ENCODE measurements at places on chromosomes 1 and 21.

DNA sequence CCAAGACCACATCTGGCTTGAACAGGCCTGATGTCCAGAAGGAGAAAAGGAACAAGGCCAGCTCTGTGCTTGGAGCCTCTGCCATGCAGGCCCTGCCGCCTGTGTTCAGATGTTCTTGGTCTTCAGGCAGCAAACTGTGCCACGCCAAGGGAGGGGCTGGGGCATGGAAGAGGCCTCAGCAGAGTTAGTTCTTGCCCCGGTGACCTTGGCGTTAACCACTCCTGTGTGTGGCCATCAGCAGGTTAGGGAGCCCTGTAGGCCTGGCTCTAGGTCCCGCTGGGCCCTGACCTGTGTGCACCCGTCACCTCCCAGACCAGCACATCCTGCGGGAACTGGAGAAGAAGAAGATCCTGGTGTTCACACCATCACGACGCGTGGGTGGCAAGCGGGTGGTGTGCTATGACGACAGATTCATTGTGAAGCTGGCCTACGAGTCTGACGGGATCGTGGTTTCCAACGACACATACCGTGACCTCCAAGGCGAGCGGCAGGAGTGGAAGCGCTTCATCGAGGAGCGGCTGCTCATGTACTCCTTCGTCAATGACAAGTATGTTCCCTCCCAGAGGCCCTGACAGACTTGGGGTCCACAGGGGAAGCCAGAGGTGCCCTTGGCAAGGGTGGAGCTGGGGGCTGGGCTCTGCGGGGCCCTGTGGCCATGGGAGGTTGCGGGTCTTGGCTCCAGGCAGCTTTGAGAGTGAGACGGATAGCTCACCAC, 7.1 kb downstream of the ZC3H12A start:
- H3K27me3 ChIP-seq, result no peaks in the 10 kb centered on the region
- H3K36me3 ChIP-seq, result peaks cover 15% of the 10 kb centered on the region
- H3K4me1 ChIP-seq, result peaks cover 50% of the 10 kb centered on the region
- no peak overlapping the region for H3K4me3 ChIP-seq
- H3K27ac ChIP-seq, result no peak overlapping the region
- no peak for DNase-seq

DNA sequence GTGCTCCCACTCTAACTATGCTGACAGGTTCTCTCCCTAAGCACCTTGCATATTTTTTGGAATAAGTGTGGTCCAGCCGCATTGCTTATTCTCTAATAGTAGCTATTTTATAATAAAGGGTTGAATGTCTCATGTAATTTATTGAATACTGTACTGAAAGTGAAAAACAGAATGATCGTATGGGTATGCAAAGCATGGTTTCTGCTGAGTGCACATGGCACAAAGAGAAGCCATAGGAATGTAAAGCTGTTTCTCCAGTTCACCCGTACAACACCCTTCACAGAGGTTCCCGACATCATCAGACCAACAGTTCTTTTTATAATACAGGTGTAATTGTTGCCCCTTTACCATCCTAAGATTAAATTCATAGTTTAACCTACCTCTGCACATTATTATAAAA, 8.9 kb upstream of the HAO2 start:
- peaks cover 16% of the 10 kb centered on the region for H3K27me3 ChIP-seq
- no peak for DNase-seq
- H3K27ac ChIP-seq, result no peak overlapping the region
- no peak overlapping the region for H3K4me3 ChIP-seq
- no peaks in the 10 kb centered on the region for H3K36me3 ChIP-seq
- H3K4me1 ChIP-seq, result no peaks in the 10 kb centered on the region

DNA sequence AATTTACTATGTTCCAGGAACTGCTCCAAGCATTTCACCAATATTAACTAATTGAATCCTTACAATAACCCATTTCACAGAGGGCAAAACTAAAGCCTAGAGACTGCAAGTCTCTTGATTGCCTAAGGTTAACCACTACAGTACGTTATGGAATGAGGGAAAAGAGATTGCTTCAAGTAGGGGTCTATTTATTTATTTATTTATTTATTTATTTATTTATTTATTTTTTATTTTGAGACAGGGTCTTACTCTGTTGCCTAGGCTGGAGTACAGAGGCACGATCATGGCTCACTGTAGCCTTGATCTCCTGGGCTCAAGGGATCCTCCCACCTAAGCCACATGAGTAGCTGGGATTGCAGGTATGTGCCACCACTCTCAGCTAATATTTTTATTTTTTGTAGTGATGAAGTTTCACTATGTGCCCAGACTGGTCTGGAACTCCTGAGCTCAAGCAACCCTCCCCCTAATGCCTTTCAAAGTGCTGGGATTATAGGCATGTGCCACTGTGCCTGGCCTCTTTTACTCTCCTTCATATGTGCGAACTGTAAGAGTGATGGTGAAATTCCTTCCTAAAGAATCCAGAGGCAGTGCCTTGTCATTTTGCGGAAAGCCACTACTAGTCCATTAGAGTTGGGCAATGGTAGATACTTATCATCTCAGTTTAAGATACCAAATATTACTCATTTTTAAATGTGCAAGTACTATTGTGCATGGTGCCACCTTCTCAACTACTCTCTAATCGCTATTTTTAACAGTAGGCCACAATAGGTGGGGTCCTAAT, 65.7 kb upstream of the CYP2J2 start:
- 0 out of 2 replicates have a peak, but pooled peaks cover 2% of the 10 kb centered on the region for H3K27me3 ChIP-seq
- no peak overlapping the region for H3K4me3 ChIP-seq
- no peak for DNase-seq
- H3K27ac ChIP-seq, result no peak overlapping the region
- H3K36me3 ChIP-seq, result no peaks in the 10 kb centered on the region
- H3K4me1 ChIP-seq, result no peaks in the 10 kb centered on the region

- 0 out of 2 replicates have a peak, but pooled peaks cover 3% of the 10 kb centered on the region for H3K4me1 ChIP-seq
- H3K27me3 ChIP-seq, result no peaks in the 10 kb centered on the region
- no peak overlapping the region for H3K4me3 ChIP-seq
- H3K27ac ChIP-seq, result no peak overlapping the region
- H3K36me3 ChIP-seq, result no peaks in the 10 kb centered on the region
- DNase-seq, result no peak
Observed at GRCh38 chr1:26372039-26372438, 511 bp downstream of the ZNF683 start.

- no peak overlapping the region for H3K27ac ChIP-seq
- no peak for DNase-seq
- no peaks in the 10 kb centered on the region for H3K27me3 ChIP-seq
Observed at GRCh38 chr1:166511761-166512160, 327.5 kb upstream of the POGK start.

DNA sequence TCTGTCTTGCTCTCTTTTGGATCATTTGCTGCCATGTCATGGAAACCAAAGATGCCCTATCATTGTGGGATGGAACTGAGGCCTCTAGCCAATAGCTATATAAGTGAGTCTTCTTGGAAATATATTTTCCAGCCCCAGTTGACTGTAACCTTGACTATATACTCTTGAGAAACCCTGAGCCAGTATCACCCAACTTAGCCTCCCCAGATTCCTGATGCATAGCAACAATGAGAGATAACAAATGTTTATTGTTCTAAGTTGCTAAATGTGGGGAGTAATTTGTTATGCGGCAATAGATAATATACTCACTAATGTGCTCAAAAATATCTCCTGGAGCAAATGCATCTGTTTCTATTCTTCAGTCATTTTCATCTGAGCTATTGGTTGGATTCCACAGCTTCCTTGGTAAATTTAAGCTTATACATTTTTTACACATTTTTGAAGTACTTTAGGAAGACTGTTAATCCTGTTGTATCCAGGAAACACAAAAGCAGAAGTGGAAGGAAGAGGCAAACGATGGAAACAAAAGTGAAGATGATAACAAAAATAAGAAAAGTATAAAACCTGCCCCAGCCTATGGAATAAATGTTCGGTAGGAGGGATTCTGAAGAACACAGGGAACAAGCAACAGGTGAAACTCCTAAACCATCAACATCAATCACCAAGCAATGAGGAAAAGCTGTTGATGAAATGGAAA, 6.3 kb upstream of the SRRM1 start:
- H3K4me3 ChIP-seq, result no peak overlapping the region
- no peak overlapping the region for H3K27ac ChIP-seq
- H3K4me1 ChIP-seq, result peaks cover 17% of the 10 kb centered on the region
- no peaks in the 10 kb centered on the region for H3K27me3 ChIP-seq
- no peaks in the 10 kb centered on the region for H3K36me3 ChIP-seq

DNA sequence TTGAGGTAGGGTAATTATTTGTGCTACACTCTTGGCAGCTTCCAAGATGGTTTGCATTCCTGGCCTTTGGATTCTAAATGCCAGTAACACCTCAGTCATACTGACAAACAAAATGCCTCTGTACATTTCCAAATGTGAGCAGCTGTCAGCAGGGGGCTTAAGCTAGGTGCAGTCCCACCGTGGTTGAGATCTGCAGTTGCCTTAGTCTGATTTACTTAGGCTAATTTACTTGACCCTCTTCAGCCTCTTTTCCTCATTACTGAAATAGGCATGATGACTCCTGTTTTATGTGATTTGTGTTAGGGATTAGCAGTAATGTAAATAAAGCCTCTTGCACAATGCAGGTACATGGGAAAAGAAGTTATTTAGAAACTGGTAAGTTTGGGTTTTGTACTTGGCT, 13.5 kb upstream of the SPATA1 start:
- H3K27ac ChIP-seq, result no peak overlapping the region
- H3K4me3 ChIP-seq, result no peak overlapping the region
- H3K36me3 ChIP-seq, result peaks cover 48% of the 10 kb centered on the region
- no peaks in the 10 kb centered on the region for H3K4me1 ChIP-seq
- H3K27me3 ChIP-seq, result no peaks in the 10 kb centered on the region

GRCh38 chr1:27539901-27540861, 50.2 kb upstream of the WASF2 start:
- peaks cover 5% of the 10 kb centered on the region for H3K36me3 ChIP-seq
- peak; percentile 81 for DNase-seq
- peaks cover 80% of the 10 kb centered on the region for H3K4me1 ChIP-seq
- no peaks in the 10 kb centered on the region for H3K27me3 ChIP-seq
- H3K4me3 ChIP-seq, result peak overlapping the region; percentile 1

Data from HCT116 (cell line).